Body of pancreas (tissue), 4 donors: ENCODE measurements at places on chromosomes 2 and 18. TPM values are rescaled to one million over a fixed set of nuclear protein-coding genes. Genes with fewer than 3 reads are reported as not detected.

TCF4 gene
- total RNA-seq, result 31.6 TPM

ONECUT2 gene
- 2.6 TPM for total RNA-seq

SCYGR4 gene
- not detected for total RNA-seq

LRRTM4 gene
- not detected for total RNA-seq

DNA sequence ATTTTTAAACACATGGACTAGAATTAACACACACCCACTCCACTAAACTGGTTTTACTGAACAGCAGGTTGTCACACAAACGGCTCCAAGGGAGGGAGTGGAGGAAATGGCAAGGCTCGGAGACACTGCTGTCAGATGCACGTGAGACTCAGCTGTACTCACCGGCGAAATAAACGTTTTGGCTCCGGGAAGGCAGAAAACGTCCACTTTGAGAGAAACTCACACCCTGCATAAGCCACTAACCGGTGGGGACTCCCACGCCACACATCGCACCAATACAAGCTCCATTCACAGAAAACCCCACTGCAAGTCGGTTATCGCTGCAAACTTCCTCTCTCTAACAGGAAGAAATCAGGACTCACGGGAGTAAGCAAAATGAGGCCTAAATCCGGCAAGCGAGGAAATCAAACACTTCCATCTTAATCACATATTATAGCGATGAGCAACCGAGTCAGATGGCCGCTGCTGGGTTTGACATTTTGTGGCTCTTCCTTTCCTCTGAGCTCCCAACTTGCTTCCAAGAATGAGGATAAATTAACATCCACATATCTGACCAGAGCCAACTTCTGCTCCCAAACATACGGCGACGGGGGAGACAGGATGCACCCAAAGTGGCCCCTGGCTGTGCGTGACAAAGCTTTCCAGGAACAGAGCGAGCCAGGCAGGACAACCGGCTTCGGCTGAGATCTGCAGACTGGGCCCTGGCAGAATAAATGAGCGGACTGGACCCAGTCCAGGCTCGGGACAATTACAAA lies 63.5 kb downstream of the HDAC4 start:
- DNase-seq, result no peak

DNA sequence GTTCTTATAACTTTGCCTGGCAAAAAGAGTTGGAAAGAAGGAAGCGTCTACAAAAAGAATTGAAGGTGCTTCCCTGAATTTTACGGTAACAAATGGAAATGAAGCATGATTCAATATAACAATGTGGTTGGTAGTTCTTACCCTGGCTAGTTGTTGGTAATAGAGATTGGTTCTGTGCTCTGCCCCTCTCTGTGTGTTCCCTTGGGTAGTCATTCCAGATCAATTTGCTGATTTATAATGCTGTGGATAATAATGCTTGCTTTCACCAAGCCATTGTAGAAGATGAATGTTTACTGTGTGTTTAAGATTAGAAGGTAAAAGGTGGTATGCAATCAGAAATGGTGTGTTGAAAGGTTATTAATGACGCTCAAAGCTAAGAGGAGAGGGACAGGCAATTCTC lies 577.8 kb upstream of the NXPH2 start:
- no peak for DNase-seq

- DNase-seq, result no peak
Measured at GRCh38 chr18:47929681-47930198, 719 bp downstream of the SMAD2 start.

GRCh38 chr2:207491956-207492355 lies 37.8 kb upstream of the CREB1 start:
- DNase-seq, result no peak

DNA sequence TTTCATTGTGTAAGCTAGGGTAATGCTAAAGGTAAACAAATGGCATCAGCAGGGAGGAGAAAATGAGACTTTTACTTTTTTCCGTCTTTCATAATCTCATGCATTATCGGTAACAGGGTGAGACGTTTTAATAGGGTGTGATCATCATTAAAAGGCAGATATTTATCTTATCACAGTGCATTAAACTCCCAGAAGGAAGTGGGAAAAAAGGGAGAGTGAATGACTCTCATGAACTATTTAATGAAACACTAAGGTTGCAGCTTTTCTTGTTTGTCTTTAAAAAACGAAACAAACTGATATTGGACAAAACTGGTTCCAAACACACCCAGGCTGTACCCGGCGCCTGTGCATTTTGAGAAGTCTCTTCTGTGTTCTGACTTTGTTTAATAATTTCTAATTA lies 1936.8 kb upstream of the PIK3C3 start:
- no peak for DNase-seq

DNA sequence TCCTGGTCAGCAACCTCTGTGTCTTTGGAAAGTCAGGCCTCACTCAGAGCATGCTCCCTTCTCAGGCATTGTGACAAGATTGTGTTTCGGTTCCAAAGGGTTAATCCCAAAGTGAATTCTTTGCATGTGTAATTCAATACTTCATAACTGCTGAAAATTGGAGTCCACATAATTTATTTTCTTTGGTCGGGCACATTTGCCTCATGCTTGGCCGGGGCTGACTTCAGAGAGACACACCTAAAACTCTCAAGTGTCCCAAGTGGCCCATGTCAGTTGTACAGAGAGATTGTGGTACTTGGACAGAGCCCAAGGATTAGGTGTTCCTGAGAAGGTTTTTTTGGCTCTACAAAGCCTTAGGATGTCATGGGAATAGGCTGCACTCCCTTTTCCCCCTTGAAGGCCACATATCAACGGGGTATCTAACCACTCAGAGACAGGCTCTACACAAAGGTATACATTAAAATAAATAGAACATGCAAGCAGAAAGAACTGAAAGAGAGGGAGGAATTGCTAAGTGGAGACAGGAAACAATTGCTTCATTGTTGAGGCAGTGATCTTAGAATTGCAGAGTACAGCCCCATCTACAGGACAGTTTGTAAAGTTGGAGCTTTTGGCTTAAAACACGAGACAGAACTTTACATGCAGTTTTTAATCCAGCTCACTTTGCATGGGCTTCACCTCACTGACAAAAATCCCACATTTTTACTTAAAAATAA lies 1232.3 kb upstream of the ZEB2 start:
- DNase-seq, result peak; percentile 24

DNA sequence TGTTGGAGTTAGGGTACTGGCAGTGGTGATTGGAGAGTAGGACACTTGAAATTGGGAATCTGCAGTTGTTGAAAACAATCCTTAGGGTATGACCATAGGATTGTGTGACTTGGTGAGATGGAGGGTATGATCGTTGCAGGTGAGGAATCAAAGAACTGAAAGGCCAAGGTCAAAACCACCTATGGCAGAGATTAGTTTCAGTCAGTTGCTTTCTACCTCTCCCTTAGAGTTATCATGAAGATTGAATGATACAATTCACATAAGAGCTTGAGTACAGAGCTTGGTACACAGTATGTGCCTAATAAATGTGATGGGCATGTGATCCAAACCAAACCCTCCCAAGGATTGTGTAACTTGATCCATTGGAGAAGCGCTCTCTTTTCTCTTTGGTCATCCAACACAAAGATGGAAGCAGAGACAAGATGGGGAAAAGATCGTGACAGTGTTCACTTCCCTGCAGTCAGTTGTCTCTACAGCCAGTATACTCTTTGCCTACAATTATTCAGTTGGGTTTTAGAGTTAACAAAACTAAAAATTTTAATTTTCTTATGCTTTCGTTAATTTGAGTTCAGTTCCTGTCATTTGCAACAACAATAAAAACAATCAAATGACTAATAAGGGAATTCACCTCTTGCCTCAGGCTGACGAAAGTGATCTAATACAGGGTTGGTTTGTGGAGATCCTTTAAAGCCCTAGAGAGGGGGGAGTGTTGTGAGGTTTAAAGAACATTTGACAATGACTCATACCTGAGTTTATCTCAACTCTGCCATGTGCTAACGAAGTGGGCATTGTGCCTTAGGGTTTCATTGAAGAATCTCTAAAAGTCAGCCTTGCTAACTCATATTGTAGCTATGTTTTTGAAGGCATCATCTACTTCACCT lies 14.8 kb upstream of the SMAD2 start:
- DNase-seq, result no peak

- DNase-seq, result no peak
Measured at GRCh38 chr18:49949951-49950395, 136.6 kb upstream of the ACAA2 start.

DNA sequence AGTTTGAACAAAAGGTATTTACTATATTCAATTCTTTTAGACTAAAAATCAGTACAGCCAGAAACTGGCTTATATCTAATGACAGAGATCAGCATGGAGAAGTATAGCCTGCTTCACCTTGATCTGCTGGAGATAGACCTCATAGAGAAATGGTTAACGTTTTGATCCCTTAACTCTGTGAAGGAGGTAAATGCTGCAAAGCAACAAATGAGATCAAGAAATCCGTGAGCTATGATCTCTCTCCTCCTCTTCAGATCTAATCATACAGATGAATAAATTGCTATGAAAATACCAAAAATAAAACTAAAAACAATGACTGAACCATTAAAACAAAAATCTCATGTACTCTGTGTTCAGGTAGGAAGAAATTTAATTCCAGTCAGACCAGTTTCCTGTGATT lies 42.8 kb downstream of the KLHL14 start:
- DNase-seq, result no peak

- peak; percentile 1 for DNase-seq
Measured at GRCh38 chr2:240405133-240405532, 30.3 kb upstream of the GPC1 start.

GRCh38 chr2:17303054-17303453 lies 215.2 kb downstream of the RAD51AP2 start:
- DNase-seq, result no peak
